ENCODE measurements at places on chromosomes 1 and 21.

GRCh38 chr21:45834821-45835293, 146.7 kb upstream of the COL6A1 start:
- DNase-seq = no peak

DNA sequence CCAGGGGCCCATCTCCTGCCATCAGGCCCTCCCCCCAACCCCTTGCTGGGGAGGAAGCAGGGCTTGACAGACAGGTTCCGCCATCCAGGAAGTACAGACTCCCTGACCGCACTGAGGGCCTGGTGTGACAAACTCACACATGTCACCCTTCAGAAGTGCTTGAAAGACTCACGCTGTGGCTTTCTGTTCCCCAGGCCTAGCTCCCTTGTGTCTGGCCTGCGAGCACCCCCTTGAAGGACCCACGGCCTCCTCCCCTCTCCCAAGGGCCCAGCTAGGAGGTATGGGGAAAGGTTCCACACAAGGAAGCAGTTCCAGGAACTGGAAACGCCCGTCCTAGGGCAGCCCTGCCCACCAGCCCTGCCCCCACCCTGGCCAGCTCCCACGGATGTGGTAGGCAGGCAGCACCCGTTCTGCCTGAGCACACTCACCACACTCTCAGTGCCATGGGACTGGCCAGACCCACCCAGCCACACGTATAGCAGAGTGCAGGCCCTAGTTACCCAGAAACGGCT, 26.7 kb downstream of the SLC2A1 start:
- DNase-seq = peak; percentile 30

DNA sequence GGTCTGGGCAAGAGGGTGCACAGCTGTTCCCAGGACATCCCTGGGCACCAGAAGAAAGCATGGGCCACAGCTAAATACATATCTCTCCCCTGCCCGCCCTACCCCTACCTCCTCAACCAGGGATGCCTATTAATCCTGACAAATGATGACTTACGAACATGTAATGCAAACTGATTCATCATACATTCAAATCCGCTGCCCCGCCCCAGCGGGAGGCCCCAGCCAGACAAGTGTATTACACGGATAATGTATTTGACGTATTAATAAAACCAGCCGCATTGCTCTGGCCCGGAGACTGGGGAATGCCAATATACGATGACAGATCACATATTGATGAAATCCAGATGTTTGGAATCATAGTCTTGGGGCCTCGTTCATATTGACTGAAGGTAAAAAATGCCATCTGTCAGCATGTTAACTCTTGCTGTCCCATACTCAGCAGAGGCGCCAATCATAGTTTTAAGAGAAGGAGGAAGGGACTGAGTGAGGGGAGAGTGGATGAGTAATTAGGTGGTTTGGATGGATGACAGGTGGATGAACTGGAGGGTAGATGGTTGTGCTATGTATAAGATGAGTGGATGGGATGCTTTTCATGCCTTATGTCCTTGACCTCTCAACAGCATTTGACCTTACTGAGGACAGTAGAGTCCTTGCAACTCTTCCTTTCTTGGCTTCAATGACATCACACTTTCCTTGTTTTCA, 68.2 kb downstream of the TMEM53 start:
- DNase-seq = no peak

DNA sequence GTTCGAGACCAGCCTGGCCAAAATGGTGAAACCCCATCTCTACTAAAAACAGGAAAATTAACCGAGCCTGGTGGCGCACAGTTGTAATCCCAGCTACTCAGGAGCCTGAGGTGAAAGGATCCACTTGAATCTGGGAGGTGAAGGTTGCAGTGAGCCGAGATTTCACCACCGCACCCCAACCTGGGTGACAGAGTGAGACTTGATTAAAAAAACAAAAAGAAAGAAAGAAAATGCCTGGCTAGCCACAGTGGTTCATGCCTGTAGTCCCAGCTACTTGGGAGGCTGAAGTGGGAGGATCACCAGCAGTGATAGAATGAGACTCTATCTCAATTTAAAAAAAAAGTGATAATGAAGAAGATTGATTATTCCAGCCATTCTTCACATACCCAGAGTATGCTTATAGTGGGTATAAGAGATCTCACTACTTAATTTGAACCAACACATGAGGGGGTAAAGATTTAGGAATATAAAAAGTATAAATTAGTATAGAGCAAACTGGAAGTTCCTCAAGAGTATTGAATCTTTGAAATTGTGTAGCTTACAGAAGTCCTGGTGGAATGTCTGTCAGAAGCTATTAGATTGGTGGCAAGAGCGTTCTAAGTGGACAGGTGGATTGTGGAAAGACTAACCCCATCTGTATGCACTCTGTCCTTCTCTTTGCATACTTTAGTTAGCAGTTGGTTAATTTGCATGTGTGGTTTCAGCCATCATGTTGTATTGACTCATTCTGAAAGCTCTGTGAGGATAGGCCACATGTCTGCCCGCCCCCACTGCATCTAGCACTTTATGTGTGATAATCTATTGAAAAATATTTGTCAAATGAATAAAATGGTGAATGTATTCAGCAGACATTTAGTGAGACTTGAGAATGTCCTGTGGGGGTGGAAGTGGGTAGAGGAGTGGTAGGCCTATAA, 25.0 kb downstream of the RLF start:
- no peak for DNase-seq

DNA sequence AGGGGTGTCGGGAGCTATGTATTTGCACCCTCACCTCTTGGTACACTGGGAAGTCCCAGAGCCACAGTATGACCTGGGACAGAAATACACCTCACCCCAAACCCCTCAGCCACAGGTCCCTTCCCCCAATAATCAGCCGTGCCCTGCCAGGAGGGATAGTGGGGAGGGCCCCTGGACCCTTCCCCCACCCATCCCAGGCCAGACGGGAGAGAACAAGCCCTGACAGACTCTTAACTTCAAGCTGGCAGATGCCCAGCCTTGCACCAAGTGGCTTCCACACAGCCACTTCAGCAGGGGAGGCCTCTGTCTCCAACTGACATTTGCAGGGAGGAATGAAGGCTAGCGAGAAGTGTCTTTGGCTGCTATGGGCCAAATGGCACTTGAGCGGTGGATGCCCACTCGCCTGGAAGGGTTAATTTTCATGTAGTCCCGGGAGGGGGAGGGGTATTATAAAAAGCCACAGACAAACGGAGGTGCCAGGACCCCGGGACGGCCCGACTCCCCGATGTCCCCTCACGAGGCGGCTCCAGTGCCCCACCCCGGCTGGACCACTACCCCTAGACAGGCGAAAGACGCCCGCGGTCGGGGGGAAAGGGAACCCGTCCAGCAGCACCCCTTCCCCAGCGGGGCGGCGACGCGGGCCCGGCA, 495 bp downstream of the SYNC start:
- DNase-seq = no peak

DNA sequence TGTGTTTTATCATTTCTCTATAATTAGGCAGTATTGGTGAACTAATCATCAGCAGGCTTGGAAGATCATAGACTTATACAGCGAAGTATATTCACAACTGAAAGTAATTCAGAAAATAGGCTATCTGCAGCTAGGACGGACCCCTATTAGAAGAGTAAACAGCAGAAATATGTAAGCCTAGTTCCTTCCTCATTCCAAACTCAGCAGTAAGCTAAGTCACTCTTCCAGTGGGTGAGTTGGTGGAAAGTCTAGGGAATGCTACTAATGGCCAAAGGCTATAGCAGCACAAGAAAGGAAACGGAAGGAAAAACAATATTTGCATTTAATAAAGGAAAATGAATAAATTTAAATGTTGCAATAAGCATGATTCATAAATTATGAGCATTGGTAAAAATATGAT, 918.1 kb upstream of the TMPRSS15 start:
- DNase-seq = no peak

Data from stimulated activated CD4-positive, alpha-beta T cell treated with anti-CD3 and anti-CD28 coated beads, Interleukin-1b, Interleukin-23, amount 100 ng/mL, for 1 hour (primary cell).